ENCODE measurements at places on chromosomes 7 and 10.

GRCh38 chr7:29565982-29566746 lies 2.5 kb downstream of the PRR15 start:
- no peak for DNase-seq

- DNase-seq: no peak
Observed at GRCh38 chr7:151313857-151314256, 27.8 kb upstream of the NUB1 start.

DNA sequence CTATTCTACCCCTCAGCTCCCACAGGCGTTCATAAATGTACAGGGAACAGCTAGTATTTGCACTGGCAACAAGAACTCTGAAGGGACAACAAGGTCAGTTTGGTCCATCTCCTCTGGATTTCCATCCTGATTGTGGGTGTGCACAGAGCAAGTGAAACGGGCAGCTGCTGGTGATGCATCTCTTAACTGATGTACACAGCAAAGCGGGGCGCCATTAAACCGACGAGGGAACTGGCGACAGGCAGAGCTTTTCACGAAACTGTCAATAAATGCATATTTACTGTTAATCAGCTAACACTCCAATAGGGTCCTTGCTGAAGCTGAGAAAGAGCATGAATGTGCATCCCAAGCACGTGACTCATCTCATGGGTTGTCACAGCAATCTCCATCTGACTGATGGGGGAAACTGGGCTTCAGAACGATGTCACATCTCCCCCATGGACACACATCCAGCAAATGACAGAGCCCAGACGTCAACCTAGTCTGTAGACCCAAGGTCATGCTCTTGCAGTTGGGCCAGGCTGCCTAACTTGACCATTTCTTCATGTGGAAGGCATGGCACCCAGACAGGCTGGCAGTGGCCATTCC lies 54.2 kb downstream of the FAM53B start:
- DNase-seq: no peak

GRCh38 chr7:139630643-139631519 lies 107.4 kb downstream of the CLEC2L start:
- DNase-seq: no peak

DNA sequence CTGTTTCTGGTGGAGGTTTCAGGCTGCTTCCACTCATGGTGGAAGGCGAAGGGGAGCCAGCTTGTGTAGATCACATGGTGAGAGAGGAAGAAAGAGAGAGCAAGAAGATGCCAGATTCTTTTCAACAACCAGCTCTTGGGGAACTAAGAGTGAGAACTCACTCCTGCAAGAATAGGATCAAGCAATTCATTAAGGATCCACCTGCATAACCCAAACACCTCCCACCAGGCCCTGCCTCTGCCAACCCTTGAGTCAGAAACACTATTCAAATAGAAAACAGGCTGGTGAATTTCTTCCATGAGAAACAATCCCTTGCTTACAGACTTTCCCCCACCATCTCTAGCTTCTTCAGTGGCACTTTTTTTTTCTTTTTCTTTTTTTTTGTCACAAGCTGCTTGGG lies 317.2 kb downstream of the GPR158 start:
- no peak for DNase-seq

DNA sequence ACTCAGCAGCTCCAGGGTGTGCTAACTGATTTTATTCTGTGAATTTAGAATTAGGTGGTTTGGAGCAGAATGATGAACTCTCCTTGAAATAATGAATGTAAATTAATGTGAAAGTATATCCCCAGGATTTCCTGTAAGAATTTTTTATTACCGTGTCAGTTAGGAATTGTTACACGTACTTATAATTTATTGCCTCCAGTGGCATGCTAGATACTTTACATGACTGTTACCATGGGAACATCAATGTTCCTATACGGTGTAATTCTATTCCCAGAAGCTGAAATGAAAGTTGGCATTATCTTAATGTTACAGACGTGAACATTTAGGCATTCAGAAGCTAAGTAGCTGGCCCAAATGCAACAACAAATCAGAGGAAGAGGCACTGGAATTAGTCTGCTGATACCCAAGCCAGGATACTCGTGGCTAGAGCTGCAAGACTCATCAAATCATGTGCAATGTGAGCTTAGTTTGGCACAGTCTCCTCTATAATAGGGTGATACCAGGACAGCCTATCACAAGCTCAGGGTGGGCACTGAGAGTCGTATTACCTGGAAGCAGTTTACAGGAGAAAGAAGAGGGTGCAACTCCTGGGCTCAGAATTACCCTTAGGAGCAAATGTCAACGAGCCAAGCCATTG lies 30.0 kb upstream of the PRKAR2B start:
- no peak for DNase-seq

DNA sequence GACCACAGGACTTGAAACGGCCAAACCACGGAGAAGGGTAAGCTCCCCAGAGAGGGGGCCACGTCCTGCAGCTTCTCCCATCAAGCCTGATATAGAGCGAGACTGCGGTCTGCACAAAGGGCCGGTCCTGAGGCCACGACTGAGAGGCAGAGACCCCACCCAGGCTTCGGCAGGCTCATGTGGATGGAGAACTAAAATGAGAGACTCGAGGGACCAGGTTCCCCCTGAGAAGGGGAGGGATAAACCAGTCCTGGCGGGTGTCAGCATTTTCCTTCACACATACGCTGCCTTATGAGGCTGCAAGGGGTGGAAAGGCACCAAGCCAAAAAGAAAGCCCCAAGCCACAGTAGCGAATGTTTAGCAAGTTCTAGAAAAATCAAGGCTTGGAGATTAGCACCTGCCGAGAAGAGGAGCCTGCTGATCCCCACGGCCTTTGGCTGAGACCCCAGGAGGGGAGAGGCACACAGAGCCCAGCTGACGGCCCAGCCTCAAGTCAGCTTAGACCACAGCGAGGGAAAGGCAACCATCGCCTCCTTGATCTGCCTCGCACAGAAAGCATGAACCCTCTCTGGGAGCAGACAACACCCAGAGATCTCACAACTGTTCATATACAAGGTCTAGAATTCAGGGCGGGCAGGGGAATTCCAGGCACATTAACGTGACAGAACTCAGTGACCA lies 92.6 kb upstream of the RNF32 start:
- DNase-seq: no peak

DNA sequence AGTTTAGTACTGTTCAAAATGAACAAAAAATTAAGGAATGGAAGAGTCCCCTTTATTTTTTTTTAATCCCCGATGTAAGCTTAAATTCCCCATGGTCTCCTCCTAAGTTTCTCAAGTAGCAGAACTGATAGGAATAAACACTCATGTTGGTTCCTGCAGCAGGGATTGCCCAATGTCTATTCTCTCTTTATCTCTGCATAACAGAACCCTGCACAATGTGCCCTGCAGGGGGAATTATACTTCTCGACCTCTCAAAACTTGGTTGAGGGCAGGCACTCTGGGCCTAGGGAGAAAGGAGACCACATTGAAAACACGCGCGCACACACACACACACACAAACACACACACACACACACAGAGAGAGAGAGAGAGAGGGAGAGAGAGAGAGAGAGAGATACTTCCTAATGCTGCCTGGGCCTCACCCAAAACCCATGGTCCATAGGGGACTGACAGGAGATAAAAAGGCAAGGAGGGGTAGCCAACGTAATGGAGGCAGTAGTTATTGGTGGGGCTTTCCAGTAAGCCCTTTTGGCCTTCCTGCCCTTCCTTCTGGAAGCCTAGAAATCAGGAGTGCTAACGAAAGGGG lies 22.7 kb downstream of the JAZF1 start:
- DNase-seq: no peak

DNA sequence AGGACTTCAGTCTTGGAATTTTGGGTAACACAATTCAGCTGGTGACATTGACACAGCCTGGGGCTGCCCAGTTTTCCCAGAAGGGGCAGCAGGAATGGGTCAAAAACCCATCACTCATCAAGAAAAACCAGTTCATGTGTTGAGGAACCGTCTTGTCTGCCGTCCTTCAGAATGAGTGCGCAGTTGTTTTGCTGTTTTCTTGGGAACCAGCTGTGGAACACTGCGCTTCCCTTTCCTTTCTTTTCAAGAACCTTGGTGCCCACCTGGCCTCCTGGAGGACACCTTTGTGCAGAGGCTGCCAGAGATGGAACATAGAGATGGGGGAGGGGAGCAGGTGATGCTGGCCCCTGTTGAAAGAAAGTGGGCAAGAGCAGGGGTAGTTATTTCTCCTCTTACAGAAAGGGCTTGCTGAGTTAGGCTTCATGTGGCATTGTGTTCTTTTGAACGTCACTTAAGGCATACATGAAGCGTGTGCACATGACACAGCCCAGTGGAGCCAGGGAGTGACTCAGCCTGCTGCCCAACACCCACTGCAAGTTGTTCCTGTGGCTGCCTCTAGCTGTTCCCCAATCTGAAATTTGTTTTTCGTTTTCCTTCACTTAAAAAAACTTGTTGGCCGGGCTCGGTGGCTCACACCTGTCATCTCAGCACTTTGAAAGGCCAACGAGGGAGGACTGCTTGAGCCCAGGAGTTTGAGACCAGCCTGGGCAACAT lies 87.4 kb upstream of the TNS3 start:
- DNase-seq: no peak

GRCh38 chr7:10022480-10022879 lies 951.2 kb upstream of the PHF14 start:
- no peak for DNase-seq

GRCh38 chr7:20647908-20648776 lies 32.7 kb downstream of the ABCB5 start:
- DNase-seq: no peak

- no peak for DNase-seq
Observed at GRCh38 chr7:36025190-36025589, 127.9 kb upstream of the EEPD1 start.

DNA sequence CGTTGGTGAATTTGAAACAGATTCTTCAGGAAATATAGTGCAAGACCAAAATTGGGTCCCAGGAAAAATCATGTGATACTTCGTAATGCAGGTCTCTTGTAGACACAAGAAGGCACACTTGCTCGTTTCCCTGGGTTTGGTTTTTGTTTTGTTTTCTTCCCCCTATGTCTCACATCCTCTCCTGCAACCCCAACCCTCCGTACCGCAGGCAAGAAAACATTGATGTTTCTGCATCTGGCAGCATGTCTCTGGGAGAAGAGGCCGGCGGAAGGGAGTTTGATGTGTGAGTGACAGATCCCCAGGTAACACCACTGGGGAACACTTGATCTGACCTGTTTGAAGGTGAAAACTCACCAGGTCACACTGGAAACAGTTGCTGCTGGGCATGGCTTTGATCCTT lies 718.5 kb downstream of the AUTS2 start:
- no peak for DNase-seq

- no peak for DNase-seq
Observed at GRCh38 chr10:47401874-47402640, 18.0 kb upstream of the ZNF488 start.

DNA sequence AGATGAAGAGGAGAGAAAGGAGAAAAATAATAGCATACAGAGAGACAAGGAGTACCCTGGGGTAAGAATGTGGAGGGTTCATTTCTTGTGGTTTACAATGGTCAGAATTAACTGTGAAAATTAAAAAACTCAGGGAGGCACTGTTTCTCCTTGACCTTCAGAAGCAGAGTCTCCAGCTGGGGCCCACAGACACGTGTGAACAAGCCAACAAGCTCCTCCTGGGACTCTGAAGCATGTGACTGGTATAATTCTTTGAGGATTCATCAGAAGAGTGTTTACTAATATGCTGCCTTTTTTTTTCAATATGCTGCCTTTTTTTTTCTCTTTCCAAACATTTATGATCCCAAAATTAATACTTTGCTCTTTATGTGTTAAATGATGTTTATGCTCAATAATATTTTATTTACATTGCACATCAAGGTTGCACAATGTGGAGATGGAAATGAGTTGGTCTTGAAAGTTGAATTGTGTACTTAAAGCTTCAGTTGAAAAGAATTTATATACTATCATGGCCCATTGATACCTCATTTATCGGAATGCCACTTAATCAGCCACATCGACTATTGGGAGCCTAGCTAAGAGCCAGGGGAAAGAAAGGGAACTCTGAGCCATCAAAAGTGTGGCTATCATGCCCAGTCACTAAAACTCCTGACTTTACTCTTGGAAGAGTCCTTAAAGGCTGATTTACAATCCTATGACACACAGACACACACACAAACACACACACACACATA lies 134.7 kb upstream of the RHOBTB1 start:
- DNase-seq: no peak

DNA sequence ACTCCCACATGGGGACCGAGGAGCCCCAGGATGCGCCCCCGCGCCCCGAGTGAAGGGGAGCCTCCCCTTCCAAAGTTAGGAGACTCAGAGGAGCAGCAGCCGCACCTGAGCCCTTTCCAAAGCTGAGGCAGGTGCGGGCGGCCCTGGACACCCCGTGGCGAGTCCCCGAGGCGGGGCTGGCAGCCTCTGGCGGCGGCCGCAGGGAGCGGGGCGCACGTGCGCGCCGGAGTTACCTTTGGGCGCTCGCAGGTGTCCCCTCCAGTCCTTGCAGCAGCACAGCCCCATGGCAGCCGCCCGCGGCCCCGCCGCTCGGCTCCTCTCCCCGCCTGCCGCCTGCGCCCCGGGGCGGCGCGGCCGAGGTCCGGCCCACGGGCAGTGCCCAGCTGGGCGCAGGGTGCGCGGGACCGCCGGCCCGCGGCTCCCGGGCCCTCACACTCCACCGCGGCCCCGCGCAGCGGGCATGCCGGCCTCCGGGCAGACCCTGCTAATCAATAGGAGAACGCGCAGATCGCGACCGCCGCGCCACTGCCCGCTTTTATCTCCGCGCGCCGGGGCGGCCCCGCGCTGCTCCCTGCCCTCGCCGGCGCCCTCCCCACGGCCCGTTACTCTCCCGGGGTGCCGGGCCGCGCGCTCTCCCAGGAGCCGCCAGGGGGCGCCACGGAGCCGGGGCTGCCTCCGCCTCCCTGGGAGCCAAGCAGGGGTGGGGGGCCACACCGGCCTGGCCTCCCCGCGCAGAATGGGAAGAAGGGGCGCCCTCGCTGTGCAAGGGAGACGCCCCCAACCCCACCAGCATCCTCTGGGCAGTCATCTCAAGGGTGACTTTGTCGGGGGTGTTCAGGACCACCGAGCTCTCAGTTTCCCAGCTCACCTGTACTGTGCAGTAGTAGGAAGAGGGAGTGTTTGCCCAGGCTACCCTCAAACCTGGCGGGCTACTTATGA lies 80.8 kb downstream of the ARHGAP22 start:
- DNase-seq: no peak

DNA sequence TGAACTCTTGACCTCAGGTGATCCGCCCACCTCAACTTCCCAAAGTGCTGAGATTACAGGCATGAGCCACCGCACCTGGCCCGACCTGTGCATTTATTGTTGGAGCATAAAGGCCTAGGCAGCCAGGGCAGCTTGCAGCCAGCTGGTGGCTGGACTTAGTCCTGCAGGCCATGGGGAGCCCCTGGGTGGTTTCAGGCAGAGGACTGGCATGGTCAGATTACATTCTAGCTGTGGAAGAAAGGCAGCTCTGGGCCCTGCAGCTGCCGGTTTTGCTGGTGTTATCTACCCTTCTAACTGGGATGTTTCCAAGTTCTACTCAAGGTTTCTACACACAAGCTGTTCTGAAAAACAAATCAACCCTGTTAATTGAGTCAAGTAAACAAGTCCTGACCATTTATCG lies 22.7 kb upstream of the MKRN1 start:
- DNase-seq: no peak
